ENCODE measurements at places on chromosomes 1 and 21.
A peak's percentile ranks its signal among the peaks of the same experiment; 100 is the strongest.

GRCh38 chr1:186304982-186305949, 69.8 kb downstream of the TPR start:
- peak; percentile 48 for DNase-seq

DNA sequence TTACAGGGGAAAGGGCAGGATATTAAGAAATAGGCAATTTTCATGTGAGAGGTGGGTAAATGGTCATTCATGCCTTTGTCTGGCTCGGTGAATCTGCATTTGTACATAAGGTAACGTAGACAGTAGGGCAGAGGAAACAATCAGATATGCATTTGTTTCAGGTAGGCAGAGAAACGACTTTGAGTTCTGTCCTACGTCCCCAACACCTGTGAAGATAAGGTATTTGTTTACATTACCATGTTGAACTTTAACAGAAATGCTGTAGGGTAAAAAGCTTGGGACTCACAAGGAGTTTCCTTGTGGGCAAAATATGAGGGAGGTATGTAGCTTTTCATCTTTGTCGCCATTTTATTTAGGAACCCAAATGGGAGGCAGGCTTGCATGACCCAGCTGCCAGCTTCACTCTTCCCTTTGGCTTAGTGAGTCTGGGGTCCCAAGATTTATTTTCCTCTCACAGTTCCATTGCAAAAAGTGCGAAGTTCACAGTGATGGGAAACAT, 31.4 kb downstream of the B3GALT5 start:
- no peak for DNase-seq

DNA sequence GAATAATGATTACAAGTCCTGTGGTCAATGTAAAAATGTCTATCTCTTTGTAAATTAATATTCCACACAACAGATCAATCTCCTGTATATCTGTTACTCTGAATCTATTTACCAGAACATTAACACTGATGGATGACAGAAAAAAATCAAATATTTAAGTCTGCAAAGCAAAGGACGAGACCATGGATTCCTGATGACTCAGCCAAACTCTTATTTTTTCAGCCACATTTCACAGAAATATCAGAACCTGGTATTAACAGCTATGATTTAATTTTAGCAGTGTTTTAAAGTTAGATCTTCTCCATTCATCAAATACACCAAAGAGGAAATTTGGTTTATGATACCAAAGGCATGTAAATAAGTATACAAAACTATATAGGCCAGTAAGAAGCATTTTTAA, 46.1 kb downstream of the FAF1 start:
- DNase-seq: no peak

DNA sequence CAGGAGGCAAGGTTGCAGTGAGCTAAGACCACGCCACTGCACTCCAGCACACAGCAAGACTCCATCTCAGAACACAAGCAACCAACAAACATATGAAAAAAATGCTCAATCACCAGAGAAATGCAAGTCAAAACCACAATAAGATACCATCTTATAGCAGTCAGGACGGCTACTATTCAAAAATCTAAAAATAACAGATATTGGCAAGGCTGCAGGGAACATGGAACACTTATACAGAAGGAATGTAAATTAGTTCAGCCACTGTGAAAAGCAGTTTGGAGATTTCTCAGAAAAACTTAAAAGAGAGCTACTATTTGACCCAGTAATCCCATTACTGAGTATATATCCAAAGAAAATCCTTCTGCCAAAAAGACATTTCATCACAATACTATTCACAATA, 27.6 kb upstream of the POGK start:
- DNase-seq: no peak

DNA sequence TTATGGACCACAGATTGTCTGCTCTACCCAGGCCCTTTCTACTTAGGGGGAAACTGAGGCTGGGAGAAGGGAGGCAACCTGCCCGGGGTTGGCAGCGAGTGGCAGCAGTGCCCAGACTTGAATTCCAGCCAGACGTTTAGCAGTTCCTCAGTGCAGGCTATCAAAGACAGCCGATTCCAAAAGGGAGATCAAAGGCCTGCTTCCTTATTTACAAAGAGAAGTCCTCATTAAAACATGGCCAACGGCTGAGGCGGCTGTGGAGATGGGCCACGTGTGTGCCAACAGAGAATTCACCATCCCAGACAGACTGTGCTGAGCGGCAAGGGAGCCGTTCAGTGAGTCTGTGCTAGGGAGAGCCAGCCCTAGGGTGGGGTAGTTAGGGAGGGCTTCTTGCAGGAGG, 27.7 kb downstream of the C1QB start:
- no peak for DNase-seq

GRCh38 chr1:167128261-167129227, 34.7 kb downstream of the STYXL2 start:
- no peak for DNase-seq

DNA sequence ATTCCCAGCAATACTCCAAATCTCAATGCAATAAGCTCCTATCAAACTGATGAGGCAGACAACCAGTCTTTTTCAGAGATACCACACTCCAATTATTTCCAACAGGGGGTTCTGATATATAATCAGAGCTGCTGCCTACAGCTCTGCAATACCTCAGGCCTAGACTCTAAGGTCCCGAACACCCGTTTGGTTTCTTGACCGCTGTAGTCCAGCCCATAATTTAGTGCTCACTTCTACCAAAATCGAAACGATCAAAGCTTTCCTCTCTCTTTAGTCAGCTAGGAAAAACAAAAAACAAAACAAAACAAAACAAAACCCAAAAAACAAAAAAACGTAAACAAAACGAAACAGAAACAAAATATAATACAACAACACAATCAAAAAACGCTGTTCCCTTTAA, 453.0 kb downstream of the NEGR1 start:
- no peak for DNase-seq

GRCh38 chr1:47618222-47618720, 180.4 kb downstream of the FOXD2 start:
- no peak for DNase-seq

GRCh38 chr1:12034381-12034801, 15.1 kb downstream of the MIIP start:
- DNase-seq: no peak

DNA sequence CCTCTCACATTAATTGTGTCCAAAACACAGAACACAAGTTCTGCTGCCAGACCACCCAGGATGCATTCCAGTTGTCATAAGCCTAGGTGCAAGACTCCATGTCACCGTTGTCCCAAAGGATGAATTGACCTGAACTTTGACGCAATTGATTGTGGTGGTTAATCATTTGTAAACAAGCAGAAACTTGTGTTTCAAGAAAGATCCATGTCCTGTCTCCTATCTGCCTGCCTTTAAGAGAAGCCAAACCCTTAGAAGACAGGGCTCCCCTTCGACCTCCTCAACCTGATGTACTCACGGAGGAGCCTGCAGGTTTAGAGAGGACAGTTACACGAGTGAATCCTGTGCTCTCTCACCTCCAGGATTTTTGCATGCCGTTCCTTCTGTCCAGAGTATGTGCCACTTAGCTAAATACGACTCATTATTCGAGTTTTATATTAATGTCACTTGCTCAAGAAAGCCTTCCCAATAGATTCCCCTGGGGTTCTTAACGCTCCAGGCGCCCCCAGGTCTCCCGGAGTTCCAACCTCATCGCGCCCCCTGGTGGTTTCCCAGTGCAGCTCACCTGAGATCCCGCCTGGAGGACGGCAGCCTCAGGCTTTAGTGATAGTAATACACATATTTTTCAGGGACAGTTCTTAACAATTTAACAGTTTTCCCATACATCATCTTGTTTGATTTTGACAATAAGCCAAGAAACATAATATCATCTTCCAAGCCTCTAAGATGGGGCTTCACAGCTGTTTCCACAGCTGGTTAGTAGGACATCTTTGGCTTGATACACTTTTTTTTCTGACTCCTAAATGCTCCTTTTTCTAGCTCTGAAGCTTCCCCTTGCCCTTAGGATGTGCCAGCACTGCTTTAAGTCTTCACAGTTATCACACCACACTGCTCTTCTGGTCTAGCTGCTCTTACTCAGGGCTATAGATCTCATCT, 2.4 kb upstream of the C8B start:
- DNase-seq: no peak

- no peak for DNase-seq
Observed at GRCh38 chr1:107342316-107342715, 201.5 kb downstream of the NTNG1 start.

GRCh38 chr1:29855561-29856160, 619.3 kb downstream of the PTPRU start:
- DNase-seq: no peak

GRCh38 chr21:26047279-26047967, 123.1 kb downstream of the APP start:
- DNase-seq: no peak

DNA sequence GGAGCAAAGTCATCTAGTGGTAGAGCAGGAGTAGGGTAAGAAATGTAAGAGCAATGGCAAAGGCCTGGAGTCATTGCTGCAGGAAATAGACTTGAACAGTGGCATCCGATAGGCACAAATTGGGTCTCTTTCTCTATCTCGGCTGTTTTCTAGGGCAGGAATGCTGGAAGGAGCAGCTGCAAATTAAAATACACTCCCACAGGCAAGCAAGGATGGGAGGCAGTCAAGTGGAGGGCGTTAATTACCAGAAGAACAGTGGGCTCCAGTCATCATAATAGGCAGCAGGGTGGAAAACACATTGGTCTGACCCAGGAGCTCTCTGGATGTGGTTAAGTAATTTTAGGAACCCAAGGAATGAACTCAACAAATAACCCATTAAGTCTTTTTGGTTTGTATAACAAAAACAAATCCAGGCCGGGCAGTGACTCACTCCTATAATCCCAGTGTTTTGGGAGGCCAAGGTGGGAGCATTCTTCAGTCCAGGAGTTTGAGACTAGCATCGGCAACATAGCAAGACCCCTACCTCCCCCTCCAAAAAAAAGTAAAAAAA, 7.8 kb upstream of the TDRD5 start:
- DNase-seq: no peak

DNA sequence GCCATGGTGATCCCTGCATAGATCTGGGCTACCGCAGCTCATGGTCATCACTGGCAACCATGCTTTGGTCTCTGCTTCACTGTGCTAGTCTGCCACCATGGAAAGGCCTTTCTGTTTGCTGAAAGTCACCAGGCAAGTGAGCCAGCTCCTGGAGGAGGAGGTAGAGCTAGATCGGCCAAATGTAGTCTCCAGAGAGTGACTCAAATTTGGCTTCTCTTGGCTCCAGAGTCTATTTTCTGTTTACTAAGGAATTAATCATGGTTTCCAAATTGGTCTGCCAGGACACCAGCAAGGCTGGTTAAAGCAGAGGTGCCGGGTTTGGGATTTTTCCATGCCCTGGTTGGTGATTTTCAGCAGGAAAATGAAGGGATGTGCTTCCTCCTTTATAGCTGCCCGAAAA, 52.7 kb upstream of the IVNS1ABP start:
- DNase-seq: no peak

DNA sequence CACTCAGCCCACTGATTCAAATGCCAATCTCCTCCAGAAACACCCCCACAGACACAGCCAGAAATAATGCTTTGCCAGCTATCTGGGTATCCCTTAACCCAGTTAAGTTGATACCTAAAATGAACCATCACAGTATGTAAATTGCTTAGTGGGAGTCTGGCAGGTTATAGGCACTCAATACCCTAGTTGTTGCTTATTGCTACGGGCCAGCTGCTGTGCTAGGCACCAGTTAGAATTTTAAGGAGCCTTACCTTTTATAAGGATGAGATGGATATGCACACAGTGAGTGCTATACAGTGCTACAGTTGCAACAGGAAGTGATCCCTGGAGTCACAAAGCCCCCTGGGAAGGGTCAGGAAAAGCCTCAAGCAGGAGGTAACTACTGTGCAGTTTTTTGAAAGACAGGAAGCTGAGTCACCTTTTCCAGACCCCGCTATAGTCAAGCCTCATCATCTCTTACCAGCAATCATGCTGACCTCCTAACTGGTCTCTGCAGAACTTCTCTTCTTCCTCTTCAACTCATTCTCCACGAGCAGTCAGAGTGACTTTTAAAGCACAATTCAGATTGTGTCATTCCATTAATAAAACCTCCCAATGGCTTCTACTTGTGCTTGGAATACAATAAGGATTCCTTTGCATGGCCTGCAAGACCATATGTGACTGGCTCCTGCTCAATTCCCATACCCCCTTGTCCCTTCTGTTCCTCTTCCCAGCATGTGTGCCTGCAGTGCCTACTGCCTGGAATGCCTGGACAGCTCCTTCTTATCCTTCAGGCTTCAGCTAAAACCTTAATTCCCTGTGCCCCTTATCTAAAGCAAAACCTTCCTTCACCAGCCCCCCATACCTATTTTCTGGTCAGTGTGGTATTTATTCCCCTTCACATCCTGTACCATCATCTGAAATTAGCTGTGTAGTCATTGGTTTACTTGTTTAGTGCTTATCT, 10.4 kb upstream of the TLR5 start:
- peak; percentile 31 for DNase-seq

- no peak for DNase-seq
Observed at GRCh38 chr1:189357317-189357716, 1120.3 kb downstream of the BRINP3 start.

- DNase-seq: no peak
Observed at GRCh38 chr1:21867451-21867996, 55.5 kb downstream of the LDLRAD2 start.

DNA sequence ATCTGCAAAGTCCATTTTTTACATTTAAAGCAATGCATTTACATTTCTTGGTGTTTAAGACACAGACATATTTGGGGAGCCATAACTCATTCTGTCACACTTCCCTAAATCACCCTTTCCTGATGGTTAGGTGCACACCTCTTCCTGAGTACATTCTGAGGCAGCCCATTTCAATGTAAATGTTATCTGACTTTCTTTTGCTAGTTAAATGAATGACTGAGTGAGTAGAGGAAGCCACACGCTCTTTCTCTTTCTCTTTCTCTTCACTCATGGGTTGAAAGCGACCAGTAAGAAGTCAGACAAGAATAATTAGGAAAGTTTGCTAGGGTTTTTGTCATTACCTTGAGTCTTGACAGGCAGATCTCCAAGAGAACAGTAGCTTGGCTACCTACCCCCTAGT, 143.1 kb downstream of the S1PR1 start:
- DNase-seq: no peak

- no peak for DNase-seq
Observed at GRCh38 chr1:195376190-195376589, 1232.0 kb downstream of the KCNT2 start.

DNA sequence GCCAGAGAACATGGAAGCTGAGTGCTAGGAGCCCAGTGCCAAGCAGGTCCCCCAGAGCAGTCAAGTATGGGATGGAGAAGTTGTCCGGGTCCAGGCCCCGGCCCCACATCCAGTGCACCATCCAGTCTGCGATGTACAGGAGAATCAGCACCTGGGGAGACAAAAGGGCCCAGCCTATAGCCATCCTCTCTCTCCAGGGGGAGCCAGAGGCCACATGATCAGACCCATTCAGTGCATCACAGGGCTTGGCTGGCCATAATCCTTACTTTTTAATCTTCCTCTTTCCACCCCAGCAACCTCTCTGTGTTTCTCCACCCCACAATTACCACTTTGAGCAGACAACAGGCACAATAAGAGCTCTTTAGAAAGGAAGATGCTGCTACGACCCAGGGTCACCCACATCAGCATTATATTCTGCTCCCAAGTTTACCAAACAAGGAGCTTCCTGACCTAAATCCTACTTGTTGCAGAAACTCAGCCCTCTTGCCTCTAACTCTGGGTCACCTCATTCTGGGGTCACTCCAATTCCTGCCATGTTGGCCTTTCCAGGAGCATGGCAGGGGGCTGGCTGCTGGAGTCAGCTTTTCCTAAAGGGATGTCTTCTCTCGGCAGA, 16.4 kb upstream of the RAB29 start:
- DNase-seq: peak; percentile 73
